ENCODE measurements at places on chromosomes 11 and 22.
A peak's percentile ranks its signal among the peaks of the same experiment; 100 is the strongest.

DNA sequence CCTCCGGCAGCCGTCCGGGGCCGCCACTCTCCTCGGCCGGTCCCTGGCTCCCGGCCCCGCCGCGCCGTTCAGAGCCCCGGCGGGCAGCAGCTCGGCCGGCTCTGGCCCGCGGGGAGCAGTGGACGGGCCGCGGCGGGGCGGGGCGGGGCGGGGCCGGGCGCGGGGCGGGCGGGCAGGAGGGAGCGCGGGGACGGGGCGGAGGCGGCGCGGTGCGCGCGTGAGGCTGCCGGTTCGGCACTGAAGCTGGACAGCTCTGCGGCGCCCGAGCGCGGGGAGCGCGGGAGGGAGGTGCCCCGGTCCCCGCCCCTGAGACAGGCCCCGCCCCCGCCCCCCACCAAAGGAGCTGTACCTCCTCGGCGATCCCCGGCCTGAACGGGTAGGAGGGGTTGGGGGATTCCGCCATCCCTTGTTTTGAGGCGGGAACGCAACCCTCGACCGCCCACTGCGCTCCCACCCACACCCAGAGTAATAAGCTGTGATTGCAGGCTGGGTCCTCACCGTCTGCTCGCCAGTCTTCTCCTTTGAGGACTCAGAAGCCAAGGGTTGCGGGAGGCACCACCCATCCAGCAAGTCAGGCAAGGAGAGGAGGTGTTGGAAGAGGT lies at the start of gene DRD2:
Gene DRD2, minus strand, starts transcription at position 239 of the 602 bp plus-strand sequence. CDS start 50,747 bp downstream, outside the sequence.
- DNase-seq: no peak

DNA sequence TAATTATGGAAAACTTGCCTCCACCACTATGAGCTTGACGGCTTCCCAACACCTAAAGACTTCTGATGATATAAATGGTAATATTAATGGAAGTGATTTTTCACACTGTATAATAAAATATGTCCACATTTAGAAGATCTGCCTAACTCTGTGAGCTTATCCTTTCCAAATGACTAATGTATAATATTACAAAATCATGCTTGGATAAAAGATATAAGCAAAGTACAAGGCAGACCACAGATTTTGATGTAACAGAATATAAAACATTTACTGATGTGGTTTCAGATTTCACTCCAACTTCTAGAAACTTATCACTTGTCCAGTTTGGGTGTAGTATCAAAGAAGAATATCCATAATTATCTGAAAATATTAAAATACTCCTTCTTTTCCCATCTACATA lies 36.9 kb downstream of the GALNT18 start:
- DNase-seq: no peak

DNA sequence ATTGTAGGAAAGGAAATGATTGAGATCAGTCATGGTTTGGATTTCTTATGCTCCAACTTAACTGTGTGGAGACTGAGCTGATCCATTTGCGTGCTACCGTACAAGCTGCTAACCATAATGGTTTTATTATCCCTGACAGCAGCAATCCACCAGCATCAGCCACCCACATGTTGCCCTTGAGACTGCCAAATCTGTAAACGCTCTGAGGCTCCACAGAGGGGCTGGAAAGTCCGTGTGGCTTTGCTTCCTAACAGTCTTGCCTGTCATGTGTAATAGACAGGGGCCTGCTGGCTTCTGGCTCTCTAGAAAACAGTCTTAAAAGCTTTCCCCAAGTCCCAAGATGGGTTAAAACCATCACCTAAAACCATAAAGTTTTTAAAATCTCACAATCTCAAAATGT lies 30.1 kb downstream of the ATG16L2 start:
- no peak for DNase-seq

DNA sequence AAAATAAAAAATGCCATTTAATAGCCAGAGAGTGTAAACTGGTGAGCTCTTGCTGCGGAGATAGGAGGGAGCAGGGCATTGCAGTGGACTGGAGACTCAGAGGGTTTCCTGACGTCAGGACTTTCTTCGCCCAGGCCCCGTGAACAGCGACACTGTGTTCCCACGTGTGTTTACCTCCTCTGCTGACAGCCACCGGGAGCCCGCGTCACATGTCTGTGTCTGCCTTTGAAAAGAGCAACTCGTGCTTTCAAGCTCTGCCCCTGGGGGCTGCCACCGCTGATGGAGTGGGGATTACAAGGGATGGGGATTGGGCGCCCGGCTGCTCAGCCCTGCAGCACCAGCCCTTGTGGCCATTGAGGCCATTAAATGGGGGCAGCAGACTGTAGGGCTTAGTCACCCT lies 3.3 kb downstream of the TANGO2 start:
- no peak for DNase-seq

GRCh38 chr11:2775626-2776350 lies 76.0 kb upstream of the KCNQ1OT1 start:
- no peak for DNase-seq

DNA sequence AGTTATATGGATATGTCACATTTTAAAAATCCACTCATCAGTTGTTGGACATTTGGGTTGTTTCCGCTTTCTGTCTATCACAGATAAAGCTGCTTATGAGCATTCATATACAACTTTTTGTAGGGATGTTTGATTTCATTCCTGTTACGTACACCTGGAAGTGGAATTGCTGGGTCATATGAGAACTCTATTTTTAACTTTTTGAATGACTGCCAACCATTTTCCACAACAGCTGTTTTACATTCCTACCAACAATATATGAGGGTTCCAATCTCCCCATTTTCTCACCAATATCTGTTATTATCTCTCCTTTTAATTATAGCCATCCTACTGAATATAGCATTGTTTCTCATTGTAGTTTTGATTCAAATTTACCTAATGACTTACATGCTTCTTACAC lies 172.0 kb downstream of the UVRAG start:
- no peak for DNase-seq

DNA sequence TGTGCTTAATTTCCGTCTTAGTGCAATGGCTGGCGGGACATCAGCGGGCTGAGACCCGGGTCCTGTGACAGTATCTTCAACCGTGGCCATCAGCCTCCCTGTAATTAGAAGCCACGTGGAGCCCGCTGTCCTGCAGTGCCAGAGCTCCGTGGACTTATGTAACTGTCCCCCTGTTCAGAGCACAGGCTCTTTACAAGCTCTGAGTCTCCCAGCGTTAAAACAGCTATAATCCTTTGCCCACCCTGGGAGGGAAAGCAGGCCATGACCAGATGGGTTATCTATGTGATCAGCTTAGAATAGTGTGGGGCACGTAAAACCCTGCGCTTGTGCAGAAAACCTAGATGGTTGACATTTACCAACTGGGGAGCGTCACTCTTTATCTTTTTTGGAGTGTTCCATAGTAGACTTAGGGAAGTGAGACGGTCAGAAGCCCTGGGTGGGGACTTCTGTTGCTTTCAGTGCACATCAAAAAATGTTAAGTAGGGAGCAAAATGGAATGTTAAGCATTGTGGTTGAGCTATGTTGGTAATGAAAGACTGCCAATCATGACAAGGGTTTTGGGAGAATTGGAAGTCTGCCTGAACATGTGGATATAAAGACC lies 103.5 kb upstream of the CADM1 start:
- DNase-seq: no peak

GRCh38 chr22:41367039-41367679 lies 14.6 kb upstream of the TEF start:
- peak; percentile 83 for DNase-seq

DNA sequence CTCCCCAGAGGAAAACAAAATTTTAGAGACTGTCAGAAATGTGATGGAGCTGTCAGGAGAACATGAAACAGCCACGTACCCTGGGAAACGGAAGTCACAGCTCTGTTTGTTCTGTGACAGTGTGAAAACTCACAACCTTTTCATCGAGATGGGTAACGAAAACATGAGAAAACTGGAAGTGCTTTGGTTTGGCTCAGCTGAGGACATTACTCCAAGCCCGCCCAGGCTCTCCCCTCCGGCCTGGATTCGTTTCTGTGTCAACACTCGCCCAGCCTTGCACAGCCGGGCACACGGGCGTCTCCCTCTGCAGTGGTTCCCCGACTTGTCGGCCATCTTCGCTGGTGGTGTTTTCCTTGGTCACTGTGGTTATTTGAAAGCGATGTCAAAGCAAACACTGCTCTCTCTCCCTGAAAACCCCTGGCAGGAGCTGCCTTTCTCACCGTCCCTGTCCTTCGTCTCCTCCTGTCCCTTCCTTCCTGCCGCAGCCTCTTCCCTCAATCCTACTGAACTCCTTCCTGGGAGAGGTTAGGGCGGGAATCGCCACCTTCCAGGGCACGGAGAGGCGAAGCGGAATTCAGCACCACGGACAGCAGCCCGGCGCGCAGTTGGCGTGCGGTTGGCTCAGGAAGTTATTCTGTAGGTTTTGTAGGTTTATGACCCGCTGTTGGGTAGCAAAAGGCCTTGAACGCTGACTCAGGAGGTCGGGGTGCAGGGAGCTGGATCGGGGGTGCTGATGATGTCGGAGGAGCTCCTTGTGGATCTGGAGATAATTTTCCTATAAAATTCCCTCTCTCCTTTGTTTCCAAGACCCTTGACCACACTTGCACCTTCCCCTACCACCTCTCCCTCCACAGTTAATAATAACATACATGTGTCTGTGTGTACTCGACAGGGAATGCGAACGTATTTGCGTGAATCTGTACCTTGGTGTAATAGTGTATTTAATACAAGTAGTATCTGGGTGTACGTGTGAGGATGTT lies 13.1 kb upstream of the RPS19BP1 start:
- no peak for DNase-seq

DNA sequence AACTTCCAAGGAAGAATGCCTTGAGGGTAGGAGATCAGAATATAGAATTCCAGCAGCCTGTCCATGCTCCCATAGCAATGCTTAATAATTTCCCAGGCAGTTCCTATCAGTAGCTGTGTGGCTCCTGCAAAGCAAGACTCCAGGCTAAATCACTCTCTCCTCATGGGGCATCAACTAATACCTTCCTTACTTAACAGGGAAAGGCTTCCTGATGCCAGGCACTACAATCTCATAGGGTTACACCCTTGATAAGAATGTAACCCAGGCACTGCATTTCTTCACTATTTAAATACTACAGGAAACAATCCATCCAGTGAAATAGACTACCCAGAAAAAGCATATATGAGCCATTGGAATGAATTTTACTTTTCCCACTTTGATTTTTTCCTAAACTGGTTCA lies 615.0 kb upstream of the ARHGAP42 start:
- no peak for DNase-seq

DNA sequence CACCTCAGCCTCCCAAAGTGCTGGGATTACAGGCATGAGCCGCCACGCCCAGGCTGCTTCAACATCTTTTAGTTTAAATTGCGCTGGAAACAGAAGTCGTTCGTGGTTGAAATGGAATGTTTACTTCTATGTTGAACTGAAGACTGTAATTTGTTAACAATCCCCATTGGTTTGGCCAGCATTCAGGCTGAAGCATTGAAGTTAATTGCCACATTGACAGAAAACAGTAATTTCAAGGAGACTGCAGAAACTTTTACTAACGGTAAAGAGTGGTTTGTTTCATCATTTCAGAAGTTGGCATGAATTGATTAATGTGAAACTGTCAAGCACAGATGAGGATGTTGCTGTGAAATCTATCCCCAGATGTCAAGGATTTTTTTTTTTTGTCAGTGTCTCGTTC lies 14.2 kb downstream of the AP5B1 start:
- no peak for DNase-seq

DNA sequence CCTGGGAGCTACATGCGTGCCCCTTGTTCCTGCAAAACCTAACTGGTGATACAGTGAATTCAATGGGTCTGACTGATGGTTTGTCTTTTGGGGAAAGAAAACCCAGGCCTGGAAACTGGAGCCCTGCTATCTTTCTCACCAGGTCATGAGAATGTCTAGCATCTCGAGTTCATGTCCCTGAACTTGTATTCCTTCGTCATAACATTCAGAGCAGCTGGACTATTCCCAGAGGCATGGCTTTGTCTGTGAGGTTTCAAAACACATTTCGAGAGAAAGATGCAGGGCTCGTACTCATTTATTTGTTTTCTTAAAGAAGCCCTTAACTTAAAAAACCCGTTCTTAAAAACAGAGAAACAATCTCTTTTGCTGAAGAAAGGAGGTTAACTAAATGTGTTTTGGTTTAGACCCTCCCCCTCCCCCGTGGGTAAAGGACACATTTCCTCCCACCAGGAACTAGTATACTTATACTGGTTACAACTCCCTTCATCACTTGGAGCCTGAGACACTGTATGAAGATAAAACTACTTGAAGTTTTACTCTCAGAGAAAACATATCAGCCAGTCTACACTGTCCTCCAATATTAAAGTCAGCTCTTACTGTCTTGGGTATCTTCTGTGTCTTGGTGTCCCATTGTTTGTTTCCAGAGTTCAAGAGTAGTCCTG lies 43.2 kb downstream of the ME3 start:
- DNase-seq: no peak

GRCh38 chr11:29293825-29294224 lies 723.0 kb downstream of the KCNA4 start:
- no peak for DNase-seq

DNA sequence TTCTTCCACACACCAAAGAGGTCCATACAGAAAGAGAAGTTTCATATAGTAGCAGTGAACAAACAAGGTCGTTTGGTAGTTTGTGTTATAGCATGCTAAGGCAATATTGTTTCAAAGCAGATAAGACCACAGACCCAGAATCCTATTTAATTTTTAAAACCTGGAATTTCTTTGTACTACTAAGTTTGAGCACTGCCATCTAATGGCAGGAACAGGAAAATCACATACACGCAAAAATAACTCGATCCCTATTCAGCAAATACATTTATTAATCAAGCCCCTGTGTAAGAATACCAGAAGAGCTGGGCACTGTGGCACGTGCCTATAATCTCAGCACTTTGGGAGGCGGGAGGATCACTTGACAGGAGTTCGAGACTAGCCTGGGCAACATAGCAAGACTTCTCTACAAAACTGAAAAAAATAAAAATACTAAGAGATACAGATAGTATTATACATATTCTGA lies 2.9 kb upstream of the BTBD10 start:
- DNase-seq: peak; percentile 46

All from NCI-H1694 (cell line).